ENCODE measurements at places on chromosomes 6 and 20.

DNA sequence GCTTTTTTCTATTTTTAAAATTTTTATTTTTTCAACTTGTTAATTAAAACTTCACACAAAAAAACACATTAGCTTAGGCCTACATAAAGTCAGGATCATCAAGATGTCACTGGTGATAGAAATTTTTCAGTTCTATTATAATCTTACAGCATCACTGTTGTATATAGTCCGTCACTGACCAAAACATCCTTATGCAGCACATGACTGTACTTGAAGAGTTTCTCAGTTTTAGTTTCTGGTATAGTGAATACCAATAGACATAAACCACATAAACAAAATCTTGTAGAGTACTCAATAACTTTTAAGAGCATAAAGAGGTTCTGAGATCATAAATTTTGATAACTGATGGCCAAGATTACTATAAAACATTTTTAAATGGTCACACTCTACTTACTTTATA is 71.8 kb downstream of the ASCC3 start:
- DNase-seq, result no peak

DNA sequence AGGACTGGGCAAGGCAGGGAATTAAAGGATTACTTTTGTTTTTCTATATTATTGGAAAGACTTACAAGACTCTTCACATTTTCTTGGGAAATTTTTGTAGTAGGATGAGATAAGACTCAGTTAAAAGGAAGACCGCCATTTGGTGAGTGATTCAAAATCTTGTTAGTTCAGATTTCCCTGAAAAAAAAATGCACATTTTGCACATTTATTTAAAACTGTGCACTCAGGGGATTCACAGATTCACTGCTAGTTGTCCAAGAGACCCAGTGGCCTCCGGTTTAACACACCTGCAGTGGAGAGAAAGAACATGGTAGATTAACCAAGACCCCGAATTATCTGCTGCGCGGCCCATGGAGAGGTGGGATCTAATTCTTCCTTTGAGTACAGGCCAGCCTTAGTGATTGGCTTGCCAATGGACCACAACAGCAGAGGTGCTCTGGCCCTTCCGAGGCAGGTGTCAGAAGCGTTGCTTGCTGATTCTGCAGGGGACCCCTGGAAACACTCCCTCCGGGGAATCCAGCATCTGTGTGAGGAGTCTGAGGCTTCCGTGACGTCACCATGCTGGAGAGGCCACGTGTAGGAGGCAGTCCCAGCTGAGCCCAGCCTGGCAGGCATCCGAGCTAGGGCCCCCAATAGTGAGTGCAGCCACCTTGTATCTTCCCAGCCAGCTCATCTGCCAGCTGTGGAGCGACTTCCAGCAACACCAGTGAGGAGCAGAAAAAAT is 68.9 kb downstream of the ZNF217 start:
- no peak for DNase-seq

DNA sequence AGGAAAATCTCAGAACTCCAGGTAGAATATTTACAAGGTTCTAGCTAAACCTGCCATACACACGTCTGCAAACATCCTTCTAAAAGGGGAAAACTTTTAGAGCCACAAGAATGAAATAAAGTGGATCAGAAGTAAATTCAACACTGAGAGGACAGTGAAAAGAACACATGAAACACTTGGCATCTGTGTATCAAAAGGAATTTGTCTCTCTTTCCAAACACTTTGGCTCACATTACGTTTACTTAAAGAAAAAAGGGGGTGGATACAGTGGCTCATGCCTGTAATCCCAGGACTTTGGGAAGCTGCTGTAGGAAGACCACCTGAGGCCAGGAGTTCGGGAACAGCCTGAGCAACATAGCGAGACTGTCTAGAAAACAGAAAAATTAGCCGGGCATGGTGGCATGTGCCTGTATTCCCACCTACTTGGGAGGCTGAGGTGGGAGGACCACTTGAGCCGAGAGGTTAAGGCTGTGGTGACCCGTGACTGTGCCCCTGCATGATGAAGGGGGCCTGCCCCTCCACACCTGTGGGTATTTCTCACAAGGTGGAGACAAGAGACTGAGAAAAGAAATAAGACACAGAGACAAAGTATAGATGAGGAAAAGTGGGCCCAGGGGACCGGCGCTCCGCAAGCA is 35.4 kb downstream of the NINL start:
- no peak for DNase-seq

- DNase-seq, result no peak
These were observed 60.3 kb upstream of the C20orf144 start for GRCh38 chr20:33601861-33602260.

GRCh38 chr6:81762606-81763005 is 10.1 kb upstream of the TENT5A start:
- DNase-seq, result no peak

GRCh38 chr6:45187836-45188235 is 140.3 kb upstream of the RUNX2 start:
- DNase-seq, result no peak

DNA sequence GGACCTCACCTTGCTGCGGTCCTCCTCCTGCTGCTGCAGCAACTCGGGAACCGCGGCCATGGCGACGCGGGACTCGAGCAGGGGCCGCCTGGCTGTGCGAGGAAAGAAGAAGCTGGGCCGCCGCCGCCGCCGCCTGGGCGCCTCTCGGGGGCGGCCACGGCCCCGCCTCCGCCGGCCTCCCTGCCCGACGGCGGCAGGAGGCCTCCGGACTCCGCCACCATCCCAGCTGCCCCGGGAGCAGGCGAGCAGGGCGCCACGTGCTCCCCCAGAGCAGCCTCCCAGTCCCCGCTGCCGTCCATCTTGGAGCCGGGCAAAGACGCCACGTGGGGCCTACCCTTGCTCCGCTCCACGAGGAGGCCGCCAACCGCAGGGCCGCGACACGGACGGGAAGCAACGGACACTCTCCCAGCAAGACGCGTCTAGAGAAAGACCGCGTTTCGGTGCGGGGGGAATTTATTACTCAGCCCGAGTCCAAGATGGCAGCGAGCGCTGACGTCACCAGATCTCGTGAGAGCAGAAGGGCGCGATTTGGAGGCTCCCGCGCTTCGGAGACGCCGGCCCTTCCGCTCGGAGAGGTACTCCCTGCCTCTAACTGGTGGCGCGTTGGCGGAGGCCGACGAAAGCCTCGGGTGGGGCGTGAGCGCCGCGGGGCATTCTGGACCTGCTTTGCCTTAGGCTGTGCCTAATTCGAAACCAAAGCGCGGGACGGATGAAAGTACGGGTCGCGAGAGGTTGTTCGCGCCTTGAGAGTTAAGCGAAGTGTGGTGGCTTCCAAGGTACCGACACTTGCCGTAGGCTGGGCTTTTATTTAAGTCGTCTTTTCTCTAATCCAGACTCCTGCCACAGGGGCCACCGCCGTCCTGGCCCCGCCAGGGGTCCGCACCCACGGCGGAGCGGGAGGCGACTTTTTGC is at the start of the genes MGME1 and SNX5:
TSS of gene MGME1 (plus strand) at position 653 of the 912 bp plus-strand sequence. CDS start 842 bp downstream, outside the sequence.
TSS of gene SNX5 (minus strand) at position 429 of the 912 bp plus-strand sequence. CDS start at position 60, 369 bp downstream.
- peak; percentile 99 for DNase-seq

GRCh38 chr20:34396408-34396807 is 33.3 kb downstream of the ITCH start:
- no peak for DNase-seq

DNA sequence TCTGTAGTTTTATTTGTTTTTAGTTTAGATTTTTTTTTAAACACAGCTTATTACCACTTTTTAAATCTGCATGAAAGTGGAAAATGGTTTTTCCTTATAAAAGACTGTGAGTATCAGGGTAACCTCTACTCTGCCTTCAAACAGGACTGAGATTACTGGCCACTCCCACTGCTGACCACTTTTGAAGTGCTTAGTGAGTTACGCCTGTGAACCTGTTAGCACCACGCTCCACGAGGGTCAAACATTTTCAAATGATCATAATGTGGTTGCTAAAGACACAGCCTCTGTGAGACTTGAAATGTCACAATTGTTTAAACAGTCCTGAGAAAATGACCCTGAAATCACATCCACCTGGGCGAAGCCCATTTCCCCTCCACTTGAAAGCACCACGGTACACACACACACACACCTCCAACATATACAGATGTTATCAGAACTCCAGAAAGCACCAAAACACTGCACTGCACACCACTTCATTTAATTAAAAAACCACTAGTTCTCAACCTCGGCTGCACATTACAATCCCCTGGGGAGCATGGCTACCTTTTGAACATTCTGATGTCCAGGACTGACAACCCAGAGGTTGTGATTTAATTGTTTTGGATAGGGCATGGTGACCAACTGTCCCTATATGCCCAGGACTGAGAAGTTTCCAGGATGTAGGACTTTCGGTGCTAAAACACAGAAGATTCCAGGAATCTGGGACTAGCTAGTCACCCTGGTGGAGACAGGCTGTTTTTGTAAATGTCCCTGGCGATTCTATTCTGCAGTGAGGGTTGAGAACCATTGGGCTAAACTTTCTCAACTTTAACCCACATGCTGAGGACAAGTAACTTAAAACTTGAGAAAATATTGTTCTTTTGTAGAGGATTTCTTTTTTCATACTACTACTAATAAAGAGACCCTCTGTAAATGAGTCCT is 176.4 kb upstream of the MYLIP start:
- DNase-seq, result no peak

DNA sequence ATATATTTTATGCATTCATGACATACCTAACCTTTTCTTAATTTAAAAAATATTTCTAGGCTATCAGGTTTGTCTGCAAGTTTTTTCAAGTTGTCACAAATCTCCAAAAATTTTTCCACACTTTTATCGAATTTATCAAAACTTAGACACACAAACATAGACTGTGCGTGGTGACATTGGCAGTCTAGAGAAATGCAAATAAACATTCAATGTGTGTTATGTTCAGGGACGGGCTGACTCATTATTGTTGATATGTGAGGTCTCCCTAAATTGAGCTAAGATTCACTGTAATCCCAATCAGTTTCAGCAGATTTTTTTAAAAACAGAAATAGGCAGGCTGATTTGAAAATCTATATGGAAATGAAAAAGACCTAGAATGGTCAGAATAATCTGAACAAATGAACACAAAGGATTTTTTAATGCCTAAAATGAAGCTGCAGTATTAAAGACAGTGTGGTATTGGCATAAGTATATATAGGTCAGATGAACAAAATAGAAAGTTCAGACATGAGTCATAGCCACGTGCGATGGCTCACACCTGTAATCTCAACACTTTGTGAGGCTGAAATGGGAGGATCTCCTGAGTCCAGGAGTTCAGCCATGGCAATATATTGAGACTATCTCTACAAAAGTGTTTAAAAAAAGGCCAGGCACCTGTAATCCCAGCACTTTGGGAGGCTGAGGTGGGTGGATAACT is 19.2 kb downstream of the BLTP3A start:
- no peak for DNase-seq

GRCh38 chr6:1604158-1605003 is 5.3 kb upstream of the FOXC1 start:
- peak; percentile 47 for DNase-seq

- peak; percentile 36 for DNase-seq
These were observed 108.4 kb upstream of the PLEKHG1 start for GRCh38 chr6:150491131-150491810.

DNA sequence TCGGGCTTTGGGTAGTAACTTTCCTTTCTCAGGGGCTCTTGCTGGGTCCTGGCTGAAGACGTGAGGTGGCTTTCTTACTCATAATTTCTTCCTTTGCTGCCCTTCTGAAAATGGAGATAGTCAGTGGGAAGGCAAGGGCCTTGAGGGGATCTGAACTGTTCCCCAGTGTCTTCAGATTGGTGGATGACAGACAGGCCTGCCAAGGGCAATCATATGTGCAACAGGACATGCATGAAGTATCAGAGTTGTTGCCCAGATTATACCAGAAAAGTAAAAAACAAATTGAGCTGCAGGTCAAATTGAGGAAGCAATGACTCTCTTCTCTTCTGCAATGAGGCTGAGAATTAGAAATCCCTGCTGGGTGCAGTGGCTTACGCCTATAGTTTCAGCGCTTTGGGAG is 71.6 kb upstream of the PAX1 start:
- DNase-seq, result no peak

GRCh38 chr20:8740265-8740664 is 328.6 kb upstream of the PLCB4 start:
- no peak for DNase-seq

- DNase-seq, result no peak
These were observed 136.3 kb downstream of the LRRC1 start for GRCh38 chr6:53931086-53931485.

DNA sequence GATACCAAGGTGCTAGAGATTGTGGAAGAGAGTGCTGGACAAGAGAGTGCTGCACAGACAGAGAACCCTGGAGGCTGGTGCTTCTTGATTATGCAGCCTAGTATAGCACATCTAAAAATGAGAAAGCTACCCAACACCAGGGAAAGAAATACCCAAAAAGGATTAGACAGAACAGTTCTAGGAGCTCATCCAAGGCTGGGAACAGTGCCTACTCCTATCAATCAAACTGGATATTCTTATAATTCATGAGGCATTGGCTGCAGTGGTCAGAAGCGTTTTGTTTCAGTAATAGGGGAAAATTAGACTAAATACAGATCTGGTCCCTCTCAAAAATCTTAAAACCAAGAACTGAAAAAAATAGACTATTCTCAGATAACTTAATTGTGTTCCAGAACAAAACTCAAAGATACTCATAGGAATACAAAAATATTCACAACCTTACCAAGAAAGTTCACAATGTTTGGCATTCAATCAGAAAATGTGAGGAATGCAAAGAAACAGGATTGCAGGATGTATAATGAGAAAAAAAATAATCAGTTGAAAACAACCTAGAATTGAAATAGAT is 222.9 kb downstream of the EPHA7 start:
- no peak for DNase-seq

GRCh38 chr20:60299951-60300350 is 341.7 kb downstream of the CDH26 start:
- no peak for DNase-seq

- DNase-seq, result no peak
These were observed 80.4 kb upstream of the PMEPA1 start for GRCh38 chr20:57790176-57790575.

- no peak for DNase-seq
These were observed 203.6 kb downstream of the PLCB1 start for GRCh38 chr20:8335495-8336195.

DNA sequence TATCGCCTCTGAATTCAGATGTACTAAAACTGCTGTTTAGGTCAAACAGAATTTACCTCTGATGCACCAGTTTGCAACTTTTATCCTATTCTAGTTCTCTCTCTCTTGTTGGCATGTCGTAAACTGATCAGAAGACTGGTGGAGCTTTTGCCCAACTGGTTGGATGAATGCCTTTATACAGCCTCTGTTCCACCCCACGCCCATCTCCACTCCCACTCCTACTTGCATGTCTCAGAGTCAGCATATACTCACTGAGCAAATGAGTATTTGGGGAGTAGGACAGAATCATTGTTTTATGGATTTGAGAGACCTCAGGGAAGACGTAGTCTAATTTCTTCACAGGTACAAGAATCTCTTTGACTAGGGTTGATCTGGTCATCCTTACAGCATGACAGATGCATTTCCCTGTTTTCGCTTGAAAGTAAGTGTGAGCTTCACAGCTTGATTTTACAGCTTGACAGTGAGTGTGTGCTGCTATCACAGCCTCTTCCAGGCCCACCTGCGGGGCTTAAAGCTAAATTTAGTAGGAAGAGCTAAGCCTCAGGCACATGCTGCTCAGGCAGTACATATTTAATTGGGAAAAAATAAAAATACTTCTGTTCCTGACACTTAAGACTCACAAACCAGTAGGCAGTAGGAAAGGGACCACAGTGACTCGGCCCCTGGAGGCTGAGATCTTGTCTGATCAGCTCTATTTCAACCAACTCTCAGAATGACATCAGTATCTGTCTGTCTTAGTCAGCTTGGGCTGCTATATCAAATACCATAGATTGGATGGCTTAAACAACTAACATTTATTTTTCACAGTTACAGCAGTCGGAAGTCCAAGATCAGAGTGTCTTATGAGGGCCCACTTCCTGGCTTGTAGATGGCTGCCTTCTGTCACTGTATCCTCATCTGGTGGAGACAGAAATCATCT is 30.4 kb downstream of the TRMT6 start:
- no peak for DNase-seq
